Smooth muscle cell of the pulmonary artery (primary cell): ENCODE measurements at places on chromosomes 11 and 22. TPM values are rescaled to one million over a fixed set of nuclear protein-coding genes. Genes with fewer than 3 reads are reported as not detected.

Gene POTEH
- total RNA-seq: not detected in 2 replicates

Gene MB
- 0.39 TPM in 1 of 2 replicates, not detected in the other for total RNA-seq

Gene ST3GAL4
- 35.0 and 35.1 TPM in 2 replicates for total RNA-seq

Gene SOX10
- total RNA-seq: 0.07 TPM in 1 of 2 replicates, not detected in the other

Gene CARD18
- total RNA-seq: not detected in 2 replicates

Gene KDM4E
- not detected in 2 replicates for total RNA-seq

Gene BTBD18
- not detected in 2 replicates for total RNA-seq

Gene TMPRSS4
- not detected in 2 replicates for total RNA-seq

Gene LRRC75B
- total RNA-seq: 4.1 and 5.2 TPM in 2 replicates

Gene VPREB3
- not detected in 2 replicates for total RNA-seq

Gene MUC15
- not detected in 2 replicates for total RNA-seq

Gene PANX3
- not detected in 2 replicates for total RNA-seq
